ENCODE measurements at places on chromosomes 2 and 18.

GRCh38 chr2:195671563-195671962, 14.5 kb downstream of the SLC39A10 start:
- no peak for DNase-seq
- H3K36me3 ChIP-seq, result peaks cover 2% of the 10 kb centered on the region
- no peak overlapping the region for H3K4me3 ChIP-seq
- no peak overlapping the region for H3K27ac ChIP-seq
- no peaks in the 10 kb centered on the region for H3K27me3 ChIP-seq

- no peaks in the 10 kb centered on the region for H3K36me3 ChIP-seq
- H3K27ac ChIP-seq, result no peak overlapping the region
- H3K4me1 ChIP-seq, result no peaks in the 10 kb centered on the region
- H3K27me3 ChIP-seq, result no peaks in the 10 kb centered on the region
Observed at GRCh38 chr2:159555651-159556392, 60.5 kb downstream of the BAZ2B start.

GRCh38 chr2:173654896-173655265, 300.2 kb downstream of the CDCA7 start:
- H3K27me3 ChIP-seq, result no peaks in the 10 kb centered on the region
- no peaks in the 10 kb centered on the region for H3K36me3 ChIP-seq
- H3K27ac ChIP-seq, result no peak overlapping the region

DNA sequence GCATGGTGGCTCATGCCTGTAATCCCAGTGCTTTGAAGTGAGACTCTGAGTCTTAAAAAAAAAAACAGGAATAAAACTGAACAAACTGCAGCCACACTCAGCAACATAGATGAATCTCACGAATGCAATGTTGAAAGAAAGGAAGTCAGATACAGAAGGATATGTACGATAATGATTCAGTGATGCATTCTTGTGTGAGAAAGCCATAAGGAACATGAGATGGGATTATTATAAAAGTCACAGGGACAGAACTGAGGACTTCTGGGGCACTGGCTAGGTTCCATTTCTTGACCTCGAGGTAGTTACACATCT, 56.9 kb upstream of the SMAD2 start:
- H3K27ac ChIP-seq, result no peak overlapping the region
- H3K4me1 ChIP-seq, result peaks cover 20% of the 10 kb centered on the region
- no peak overlapping the region for H3K4me3 ChIP-seq
- DNase-seq, result no peak
- no peaks in the 10 kb centered on the region for H3K27me3 ChIP-seq
- H3K36me3 ChIP-seq, result no peaks in the 10 kb centered on the region

GRCh38 chr2:233114421-233114861, 54.3 kb downstream of the INPP5D start:
- no peak overlapping the region for H3K4me3 ChIP-seq
- no peaks in the 10 kb centered on the region for H3K36me3 ChIP-seq
- DNase-seq, result no peak
- no peaks in the 10 kb centered on the region for H3K27me3 ChIP-seq
- H3K27ac ChIP-seq, result no peak overlapping the region
- H3K4me1 ChIP-seq, result no peaks in the 10 kb centered on the region

- H3K4me1 ChIP-seq, result no peaks in the 10 kb centered on the region
- no peaks in the 10 kb centered on the region for H3K36me3 ChIP-seq
- no peak for DNase-seq
- no peaks in the 10 kb centered on the region for H3K27me3 ChIP-seq
- no peak overlapping the region for H3K4me3 ChIP-seq
Observed at GRCh38 chr2:19256121-19256601, 102.3 kb downstream of the OSR1 start.
